Activated CD8-positive, alpha-beta memory T cell treated with anti-CD3 and anti-CD28 coated beads for 1 hour (primary cell): ENCODE measurements at places on chromosomes 2 and 18.
A peak's percentile ranks its signal among the peaks of the same experiment; 100 is the strongest.

DNA sequence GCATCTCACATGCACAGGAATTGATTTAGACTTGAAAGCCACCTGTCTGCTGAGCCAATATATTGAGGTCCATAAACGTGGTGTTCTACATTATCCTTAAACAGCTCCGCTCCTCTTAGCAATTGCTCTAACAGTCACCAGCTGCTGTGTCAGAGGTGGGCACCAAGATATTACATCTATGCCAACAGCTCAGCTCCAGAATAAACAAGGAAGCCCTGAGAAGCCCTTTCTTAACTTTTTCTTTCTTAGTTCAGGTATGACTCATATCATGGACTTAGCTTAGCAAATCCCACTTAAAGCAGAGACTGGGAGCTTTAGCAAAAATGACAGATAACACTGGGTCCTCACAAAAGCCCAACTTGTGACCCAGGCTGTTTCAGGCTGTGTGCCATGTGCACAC lies 436.6 kb downstream of the IRS1 start:
- no peak for DNase-seq

DNA sequence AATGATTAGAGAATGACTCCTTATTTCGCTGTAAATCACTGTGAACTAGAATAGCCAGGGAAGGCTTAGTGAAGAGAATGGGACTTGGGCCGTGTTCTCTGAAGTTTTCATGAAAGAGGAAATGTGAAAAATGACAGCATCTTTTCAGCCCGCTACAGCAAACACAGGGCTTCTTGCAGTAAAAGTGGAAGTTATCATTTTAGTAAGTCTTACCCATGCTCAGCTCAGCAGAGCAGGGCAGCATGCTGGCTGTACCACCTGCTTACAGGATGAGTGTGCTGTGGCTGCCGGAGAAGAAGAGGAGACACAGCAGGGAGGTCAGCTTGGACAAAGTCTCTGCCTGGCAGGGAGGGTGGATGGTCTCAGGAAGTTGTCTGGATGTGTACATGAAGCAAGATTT lies 300.7 kb upstream of the DLGAP1 start:
- DNase-seq: no peak

DNA sequence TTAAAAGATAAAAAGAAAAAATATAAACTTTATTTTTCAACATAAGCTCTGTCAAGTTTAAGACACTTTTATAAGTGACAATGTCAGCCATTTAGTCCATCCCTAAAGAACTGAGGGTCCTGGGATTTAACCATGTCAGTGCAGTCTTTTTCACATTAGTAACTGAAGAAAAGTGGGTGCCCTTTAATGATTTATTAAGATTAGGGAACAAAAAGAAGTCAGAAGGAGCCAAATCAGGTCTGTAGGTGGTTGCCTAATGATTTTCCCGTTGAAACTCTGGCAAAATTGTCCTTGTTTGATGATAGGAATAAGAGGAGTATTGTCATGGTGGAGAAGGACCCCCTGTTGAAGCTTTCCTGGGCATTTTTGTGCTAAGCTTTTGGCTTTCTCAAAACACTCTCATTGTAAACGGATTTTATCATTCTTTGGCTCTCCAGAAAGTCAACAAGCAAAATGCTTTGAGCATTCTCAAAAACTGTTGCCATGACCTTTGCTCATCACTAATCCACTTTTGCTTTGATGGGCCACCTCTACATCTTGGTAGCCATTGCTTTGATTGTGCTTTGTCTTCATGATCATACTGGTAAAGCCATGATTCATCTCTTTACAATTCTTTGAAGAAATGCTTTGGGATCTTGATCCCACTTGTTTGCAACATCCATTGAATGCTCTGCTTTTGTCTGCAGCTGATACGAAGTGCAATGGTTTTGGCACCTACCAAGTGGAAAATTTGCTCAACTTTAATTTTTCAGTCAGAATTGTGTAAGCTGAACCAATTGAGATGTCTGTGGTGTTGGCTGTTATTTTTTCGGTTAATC lies 22.0 kb downstream of the TSPYL6 start:
- no peak for DNase-seq

DNA sequence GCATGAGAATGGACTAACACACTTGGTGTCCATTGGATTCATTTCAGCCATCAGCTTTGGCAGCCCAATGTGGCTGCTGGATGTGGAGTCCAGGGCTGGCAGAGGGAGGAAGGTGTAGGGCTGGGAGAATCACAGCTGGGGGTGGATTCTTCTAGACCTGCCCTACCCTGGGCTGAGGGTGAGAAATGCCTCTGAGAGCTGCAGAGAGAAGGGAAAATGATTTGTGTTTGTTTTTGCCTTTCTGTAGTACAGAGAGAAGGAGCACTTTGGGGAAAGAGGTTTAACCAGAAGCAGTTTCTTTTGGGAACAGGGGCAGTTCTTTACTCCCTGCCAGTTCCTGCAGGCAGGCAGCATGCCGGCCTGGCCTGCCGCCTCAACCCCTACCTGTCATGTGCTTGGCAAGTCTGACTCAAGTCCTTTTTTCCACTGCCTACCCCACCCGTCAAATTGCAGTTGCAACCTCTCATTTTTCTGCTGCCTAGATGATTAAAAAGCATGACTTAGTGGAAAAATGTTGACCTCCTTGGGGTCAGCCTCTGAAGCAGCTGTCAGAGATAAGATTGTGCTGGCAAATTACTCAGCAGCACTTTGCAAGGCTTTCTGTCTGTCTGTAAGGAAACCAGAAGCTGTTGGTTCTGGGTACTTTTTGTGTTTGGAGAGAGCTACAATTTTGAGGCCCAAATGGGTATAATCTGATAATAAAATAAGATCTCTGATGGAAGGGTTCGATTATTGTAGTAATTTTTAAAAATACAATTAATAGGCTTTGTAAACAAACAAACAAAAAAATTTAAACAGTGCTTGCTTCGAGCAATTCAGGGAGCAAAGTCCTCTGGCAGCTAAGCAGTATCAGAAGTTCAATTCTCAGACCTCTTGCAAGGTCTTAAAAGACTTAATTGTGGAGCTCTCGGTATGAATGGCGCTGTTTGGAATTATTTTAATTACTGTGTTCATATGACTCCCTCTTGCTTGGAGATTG lies 21.7 kb downstream of the LBH start:
- DNase-seq: peak; percentile 48

DNA sequence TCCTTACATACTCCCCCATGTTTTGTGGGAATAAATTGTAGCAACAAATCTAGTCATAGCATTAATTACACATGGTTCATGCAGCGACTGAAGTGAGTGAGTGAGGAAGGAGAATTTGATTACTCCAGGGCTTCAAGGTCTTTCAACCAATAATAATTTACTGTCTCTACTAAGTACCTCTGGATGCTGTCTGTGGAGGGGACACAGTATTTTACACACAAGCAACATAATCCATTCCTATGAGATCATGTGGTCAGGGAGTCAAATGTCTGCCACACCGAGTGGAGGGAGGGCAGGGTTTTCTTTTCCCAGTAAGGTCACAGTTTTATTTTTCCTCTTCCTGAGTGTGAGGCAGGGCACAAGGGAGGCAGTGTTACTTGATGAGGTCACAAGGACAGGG lies 334.7 kb upstream of the CELF4 start:
- no peak for DNase-seq

GRCh38 chr2:88258208-88258607 lies 88.1 kb downstream of the THNSL2 start:
- no peak for DNase-seq

GRCh38 chr2:54909001-54909400 lies 141.2 kb downstream of the RTN4 start:
- no peak for DNase-seq

GRCh38 chr2:219719521-219719920 lies 92.1 kb downstream of the SLC4A3 start:
- no peak for DNase-seq

- DNase-seq: no peak
Measured at GRCh38 chr18:56062931-56063330, 474.9 kb upstream of the TCF4 start.

DNA sequence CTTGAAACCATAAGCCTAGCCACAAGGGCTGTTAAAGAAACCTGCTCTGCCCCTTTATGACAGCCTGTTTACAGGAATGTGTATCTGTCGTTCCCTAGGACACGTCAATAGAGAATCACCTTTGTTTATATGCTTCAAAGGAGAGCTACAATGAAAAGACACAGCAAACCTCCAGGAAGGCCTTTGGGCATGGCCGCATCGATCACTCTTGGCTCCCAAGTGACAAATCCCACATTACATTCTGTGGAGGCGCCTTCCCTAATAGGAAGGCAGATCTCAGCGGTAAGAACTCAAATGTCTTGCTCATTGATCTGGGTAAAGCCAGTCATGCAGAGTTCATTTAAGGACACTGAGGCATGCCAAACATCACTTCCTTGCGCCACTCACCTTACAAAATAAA lies 26.5 kb downstream of the KIAA2012 start:
- no peak for DNase-seq

DNA sequence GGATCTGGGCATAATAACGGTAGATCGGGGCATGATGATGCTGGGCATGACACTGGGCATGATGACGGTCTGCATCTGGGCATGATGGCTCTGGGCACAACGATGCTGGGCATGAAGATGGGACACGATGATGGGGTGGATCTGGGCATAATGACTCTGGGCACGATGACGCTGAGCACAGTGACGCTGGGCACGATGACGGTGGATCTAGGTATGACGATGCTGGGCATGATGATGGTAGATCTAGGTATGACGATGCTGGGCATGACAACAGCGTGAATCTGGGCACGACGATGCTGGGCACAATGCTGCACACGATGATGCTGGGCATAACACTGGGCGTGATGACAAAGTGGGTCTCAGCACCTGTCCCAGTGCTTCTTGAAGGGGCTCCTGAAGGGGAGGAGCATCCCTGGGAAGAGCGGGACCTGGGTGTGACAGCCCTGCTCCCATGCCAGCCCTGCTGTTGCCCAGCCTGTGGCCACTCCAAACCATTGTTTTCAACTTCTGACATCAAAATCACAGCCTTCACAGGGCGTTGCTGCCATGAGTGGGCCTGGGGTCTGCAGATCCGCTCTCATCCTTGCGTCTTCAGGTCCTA lies 30.4 kb upstream of the ALLC start:
- no peak for DNase-seq

- peak; percentile 24 for DNase-seq
Measured at GRCh38 chr18:2104620-2105462, 466.5 kb downstream of the METTL4 start.

DNA sequence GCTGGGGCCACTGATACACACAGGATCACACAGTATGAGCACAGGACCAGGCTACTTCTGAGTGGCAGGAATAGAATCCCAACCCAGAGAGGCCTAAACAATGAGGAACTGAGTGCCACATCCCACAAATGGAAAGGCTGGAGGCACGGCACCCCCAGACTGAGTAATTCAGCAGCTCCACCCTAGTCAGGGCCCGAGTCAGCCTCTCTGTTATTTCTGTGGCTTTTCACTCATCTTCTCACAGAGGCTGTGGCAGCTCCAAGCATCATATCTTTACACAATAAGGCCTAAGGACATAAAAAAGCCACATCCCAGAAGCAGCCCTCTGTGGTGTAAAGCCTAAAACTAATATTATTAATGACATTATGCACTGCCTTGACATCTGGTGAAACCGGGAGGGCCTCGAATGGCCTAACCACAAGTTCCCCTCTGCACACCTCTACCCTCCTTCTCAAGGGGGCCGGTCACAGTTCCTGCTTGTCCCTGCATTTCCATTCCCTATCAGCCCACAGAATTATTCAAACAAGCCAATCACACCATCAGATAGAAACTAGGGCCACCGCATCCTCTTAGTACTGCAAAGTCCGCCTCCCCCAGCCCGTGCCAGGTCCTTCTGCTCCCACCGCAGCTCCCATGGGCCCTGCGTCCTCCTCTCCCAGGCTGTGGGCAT lies 12.5 kb upstream of the MAL start:
- no peak for DNase-seq

- DNase-seq: no peak
Measured at GRCh38 chr2:159046966-159047365, 78.5 kb downstream of the TANC1 start.

DNA sequence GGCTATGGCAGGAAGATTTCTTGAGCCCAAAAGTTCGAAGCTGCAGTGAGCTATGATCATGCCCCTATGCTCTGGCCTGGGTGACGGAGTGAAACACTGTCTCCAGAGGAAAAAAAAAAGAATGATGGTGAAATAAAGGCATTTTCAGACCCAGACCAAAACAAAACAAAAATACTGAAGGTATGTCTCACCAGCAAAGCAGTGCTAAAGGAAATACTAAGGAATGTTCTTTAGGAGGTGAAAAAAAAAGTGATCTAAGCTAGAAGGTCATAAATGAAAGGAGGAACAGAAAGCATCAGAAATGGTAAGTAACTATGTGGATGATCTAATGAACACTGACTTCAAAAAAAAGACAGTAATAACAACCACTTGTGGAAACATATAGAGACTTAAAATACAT lies 18.7 kb downstream of the SS18 start:
- DNase-seq: no peak

GRCh38 chr2:185108588-185108987 lies 510.3 kb downstream of the ZNF804A start:
- no peak for DNase-seq

DNA sequence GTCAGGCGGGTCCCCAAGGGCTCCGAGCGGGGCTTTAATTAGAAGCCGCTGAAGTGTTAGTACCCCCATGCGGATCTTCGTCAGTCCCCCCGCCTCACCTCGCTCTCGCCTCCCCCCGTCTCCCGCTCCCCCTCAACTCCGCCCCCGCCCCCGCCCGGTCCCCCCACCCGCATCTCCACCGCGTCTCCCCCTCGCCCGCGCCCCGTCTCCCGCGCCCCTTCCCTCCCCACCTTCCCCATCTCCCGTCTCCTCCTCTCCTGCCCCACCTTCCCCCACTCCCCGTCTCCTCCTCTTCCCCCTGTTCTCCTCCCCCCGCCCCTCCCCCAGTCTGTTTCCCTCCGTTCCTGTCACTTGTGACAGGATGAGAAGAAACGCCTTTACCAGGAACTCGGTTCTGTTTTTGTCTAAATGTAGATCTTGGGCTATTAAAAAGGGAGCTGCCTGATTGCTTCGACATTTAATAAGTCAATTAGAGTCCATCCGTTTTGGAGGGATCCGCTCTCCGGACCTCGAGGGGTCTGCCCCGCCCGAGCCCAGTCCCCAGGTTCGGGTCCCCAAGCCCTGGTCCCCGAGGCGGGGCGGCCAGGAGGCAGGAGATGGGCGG lies 969 bp upstream of the ALKAL2 start:
- no peak for DNase-seq
